ENCODE measurements at places on chromosomes 4 and X.
A peak's percentile ranks its signal among the peaks of the same experiment; 100 is the strongest.

GRCh38 chrX:7485061-7485460, 337.1 kb upstream of the PUDP start:
- DNase-seq: no peak

DNA sequence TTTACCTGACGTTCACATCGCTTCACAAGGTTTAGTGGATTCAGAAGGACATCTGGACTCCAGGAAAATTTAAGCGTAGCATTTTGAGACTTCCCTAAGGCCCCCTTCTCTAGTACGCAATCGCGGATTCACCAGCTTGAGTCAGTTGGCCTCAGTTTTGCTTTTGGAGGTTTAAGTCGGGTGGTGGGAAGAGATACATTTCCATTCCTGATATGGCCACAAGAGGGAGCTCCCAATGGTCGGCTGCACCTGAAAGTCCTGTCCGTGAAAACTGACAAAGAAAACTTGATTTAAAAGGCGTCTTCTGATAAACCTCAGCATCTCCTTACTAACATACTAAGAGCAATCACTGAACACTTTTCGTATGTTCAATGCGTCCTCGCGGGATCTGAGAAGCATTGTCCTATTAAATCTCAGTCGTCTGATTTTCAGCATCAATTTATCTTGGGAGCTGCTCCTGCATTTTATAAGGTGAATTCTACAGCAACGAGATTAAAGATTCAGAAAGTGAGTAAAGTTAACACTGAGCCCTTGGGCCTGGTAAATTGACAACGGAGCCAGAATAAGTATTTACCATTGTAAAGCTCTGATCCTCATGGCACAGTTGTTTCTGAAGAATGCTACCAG, 50.6 kb downstream of the LGI2 start:
- peak; percentile 80 for DNase-seq

GRCh38 chr4:1309261-1310010, 19.7 kb downstream of the MAEA start:
- DNase-seq: peak; percentile 57

- no peak for DNase-seq
Observed at GRCh38 chr4:184019667-184020623, 114.8 kb downstream of the STOX2 start.
